Stimulated activated CD8-positive, alpha-beta memory T cell treated with anti-CD3 and anti-CD28 coated beads, Interleukin-7, amount 100 ng/mL, for 48 hours (primary cell): ENCODE measurements at places on chromosomes 16 and 17.

GRCh38 chr16:68064791-68065365 lies 20.3 kb upstream of the NFATC3 start:
- DNase-seq = no peak

GRCh38 chr16:11360641-11361373 lies 15.5 kb downstream of the RMI2 start:
- DNase-seq = no peak

DNA sequence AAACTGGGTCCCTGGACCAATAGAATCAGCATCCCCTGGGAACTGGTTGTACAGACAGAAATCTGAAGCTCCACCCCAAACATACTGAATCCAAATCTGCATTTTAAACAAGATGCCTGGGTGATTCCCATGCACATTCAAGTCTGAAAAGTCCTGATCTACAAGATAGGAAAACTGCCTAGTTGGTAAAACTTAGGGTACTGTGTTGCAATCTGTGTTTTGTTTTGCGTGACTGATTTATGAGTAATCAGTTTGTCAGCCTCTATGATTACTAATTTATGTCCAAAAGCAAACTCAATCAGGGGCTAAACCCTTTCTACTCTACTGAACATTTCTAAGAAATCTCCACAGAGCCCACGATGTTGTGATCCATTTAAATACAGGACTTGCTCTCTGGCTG lies 103.8 kb downstream of the YPEL2 start:
- DNase-seq = no peak

GRCh38 chr16:3475604-3476375 lies 19.5 kb downstream of the C16orf90 start:
- DNase-seq = no peak

GRCh38 chr17:43988301-43988700 lies 16.1 kb upstream of the NAGS start:
- no peak for DNase-seq

DNA sequence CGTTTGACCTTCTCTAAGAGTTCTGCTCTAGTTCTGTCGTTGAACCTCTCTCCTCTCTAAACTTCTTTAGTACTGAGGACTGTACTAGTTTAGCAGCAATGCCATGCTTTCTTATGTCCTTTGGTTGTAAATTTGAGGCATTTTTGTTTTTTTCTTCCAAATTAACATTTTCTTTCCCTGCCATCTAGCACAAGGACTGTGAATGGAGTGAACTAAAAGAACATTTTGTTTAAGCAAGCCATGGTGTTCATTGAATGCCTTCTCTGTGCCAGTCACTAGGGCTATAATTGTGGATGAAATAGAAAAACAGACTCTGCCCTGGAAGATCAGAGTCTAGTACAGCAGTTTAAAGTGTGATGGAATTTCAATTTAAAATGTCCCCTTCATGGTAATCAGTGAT lies 137.9 kb downstream of the FTO start:
- DNase-seq = no peak

DNA sequence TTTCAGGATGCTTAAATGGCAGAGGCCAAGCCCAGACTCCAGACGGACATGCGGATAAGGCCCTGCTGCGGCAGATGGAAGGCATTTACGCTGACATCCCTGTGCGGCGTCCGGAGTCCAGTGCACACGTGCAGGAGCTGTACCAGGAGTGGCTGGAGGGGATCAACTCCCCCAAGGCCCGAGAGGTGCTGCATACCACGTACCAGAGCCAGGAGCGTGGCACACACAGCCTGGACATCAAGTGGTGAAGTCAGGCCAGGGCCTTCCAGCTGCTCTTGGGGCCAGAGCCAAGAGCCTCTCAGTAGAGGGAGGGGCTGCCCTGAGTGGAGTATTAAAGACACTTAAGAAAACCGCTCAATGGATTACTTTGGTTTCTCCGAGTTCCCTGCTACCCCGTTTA lies 29.4 kb downstream of the NARF start:
- no peak for DNase-seq

DNA sequence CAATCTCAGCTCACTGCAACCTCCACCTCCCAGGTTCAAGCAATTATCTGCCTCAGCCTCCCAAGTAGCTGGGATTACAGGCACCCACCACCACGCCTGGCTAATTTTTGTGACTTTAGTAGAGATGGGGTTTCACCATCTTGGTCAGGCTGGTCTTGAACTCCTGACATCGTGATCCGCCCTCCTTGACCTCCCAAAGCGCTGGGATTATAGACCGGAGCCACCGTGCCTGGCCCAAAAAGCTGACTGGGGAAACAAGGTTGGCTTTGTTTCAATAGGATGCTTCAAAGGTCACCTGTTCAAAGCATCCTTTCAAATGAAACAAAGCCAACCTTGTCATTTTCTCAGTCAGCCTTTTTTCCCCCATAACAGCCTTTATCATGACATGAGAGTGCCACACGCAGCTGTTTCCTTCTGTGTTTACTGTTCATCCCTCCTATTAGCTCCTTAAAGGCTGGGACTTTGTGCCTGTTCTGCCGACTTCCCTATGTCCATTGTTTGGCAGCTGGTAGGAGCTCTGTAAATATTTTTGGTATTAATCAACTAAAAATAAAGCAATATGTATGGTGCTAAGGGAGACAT lies 51.1 kb downstream of the ADAMTS18 start:
- DNase-seq = no peak

DNA sequence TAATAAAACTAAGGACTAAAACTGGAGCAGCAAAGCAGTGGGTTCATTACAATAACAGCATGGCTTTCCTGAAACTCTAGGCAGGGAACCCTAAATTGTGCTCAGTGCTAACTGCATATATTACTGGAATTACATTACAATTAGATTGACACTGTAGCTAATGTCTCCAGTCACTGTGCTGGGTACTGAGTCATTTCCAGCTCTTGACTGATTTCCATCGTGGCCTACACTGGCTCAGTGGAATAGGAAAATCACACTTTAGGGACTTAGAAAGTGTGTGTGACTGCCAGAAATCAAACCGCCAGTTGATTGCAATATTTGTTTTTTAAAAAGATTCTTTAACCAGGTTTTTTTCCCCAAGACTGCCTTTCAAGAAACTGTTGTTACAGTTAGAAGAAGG lies 1447.4 kb upstream of the GOT2 start:
- DNase-seq = no peak

DNA sequence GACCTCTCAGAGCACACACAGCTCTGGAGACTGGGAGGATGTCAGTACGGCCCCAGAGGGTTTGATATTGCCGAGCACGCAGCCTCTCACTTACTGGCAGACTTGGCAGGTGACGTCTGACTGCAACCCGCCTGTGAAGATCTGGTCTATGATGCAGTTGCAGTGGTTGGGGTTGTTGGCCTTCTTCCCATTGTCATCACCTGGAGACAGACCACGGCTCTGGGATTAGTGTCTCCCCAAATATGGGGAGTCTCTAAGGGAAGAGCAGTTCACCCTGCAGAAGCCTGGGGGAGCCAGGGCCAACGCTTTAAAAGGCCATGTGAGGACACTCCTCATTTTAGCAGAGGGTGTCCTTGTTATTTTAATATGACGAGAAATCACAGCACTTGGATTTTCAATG lies 30.1 kb downstream of the USP22 start:
- DNase-seq = no peak

DNA sequence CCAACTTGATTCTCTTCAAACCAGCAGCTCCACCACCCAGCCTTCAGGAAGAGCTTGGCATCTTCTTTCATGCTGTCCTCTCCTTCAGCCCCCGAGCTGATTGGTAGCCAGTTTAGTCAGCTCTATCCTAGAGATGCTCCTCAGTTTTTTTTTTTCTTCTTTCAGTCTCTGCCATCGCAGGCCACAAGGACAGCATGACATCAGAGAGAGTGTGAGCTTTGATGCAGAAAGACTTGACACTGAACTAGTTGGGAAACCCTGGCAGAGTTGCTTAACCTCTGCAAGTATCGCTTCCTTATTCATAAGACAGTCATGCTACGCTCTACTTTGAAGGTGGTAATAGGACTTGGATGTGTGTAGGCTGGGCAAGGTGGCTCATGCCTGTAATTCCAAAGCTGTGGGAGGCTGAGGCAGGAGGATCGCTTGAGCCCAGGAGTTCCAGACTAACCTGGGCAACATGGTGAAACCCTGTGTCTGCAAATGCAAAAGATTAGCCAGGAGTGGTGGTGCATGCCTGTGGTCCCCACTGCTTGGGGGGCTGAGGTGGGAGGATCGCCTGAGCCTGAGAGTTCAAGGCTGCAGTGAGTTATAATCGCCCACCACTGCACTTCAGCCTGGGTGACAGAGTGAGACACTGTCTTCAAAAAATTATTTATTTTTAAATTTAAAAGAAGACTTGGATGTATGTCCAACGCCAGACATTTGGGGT lies 2.6 kb downstream of the CD300LB start:
- no peak for DNase-seq

DNA sequence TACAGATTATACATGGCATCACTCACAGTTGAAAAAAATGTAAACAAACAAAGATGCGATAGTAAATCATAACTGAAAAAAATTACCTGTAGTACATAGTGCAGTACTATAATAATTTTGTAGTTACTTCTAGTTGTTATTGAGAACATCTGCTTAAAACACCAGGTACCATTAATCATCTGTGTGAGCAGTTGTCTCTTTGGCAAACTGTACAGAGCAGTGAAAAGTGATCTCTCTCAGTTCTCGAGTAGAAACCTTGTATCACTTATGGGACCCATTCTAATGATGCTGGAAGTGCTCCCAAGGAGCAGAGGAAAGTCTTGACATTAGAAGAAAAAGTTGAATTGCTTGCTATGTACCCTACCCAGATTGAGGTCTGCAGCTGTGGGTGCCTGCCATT lies 8.9 kb upstream of the TENT4B start:
- no peak for DNase-seq
